Caki2 (cell line): ENCODE measurements at places on chromosomes 16 and 17. TPM values are rescaled to one million over a fixed set of nuclear protein-coding genes. Genes with fewer than 3 reads are reported as not detected.

The CCL4L2 gene
- not detected in 2 replicates for total RNA-seq

The FKBP10 gene
- 315 and 351 TPM in 2 replicates for total RNA-seq

The NDRG4 gene
- 72.1 and 115 TPM in 2 replicates for total RNA-seq

The KRTAP1-5 gene
- not detected in 2 replicates for total RNA-seq

The ABHD15 gene
- 19.3 and 27.6 TPM in 2 replicates for total RNA-seq

The HYDIN gene
- total RNA-seq: 0.95 and 3.8 TPM in 2 replicates

The TOX3 gene
- 0.10 TPM in 1 of 2 replicates, not detected in the other for total RNA-seq

The ATP2A1 gene
- 0.12 and 0.71 TPM in 2 replicates for total RNA-seq

The EARS2 gene
- total RNA-seq: 32.9 and 108 TPM in 2 replicates

The ELMO3 gene
- total RNA-seq: 1.5 and 1.9 TPM in 2 replicates

The TPSG1 gene
- total RNA-seq: not detected in 2 replicates

The CTRB2 gene
- total RNA-seq: not detected in 2 replicates

The CHST5 gene
- not detected in 2 replicates for total RNA-seq

The KRT25 gene
- not detected in 2 replicates for total RNA-seq

The FADS6 gene
- not detected in 2 replicates for total RNA-seq

The UNK gene
- total RNA-seq: 34.4 and 37.1 TPM in 2 replicates

The RGS11 gene
- total RNA-seq: 1.1 and 3.6 TPM in 2 replicates

The HID1 gene
- total RNA-seq: 0.10 TPM in 1 of 2 replicates, not detected in the other

The TM4SF5 gene
- not detected in 2 replicates for total RNA-seq

The MFSD11 gene
- 8.5 and 19.0 TPM in 2 replicates for total RNA-seq

The PRAC2 gene
- not detected in 2 replicates for total RNA-seq

The SRL gene
- not detected in 2 replicates for total RNA-seq

The MYO1D gene
- 9.0 and 46.9 TPM in 2 replicates for total RNA-seq

The C16orf89 gene
- not detected in 2 replicates for total RNA-seq

The CUEDC1 gene
- 24.8 and 47.7 TPM in 2 replicates for total RNA-seq

The CD300LB gene
- not detected in 2 replicates for total RNA-seq

The PIPOX gene
- 1.6 and 10.5 TPM in 2 replicates for total RNA-seq

The BAIAP3 gene
- total RNA-seq: 4.5 TPM in 2 replicates

The PITPNM3 gene
- total RNA-seq: 0.20 and 2.2 TPM in 2 replicates

The CAPNS2 gene
- total RNA-seq: not detected in 2 replicates

The SLC5A2 gene
- total RNA-seq: not detected in 2 replicates

The NPIPA3 gene
- 0.74 TPM in 1 of 2 replicates, not detected in the other for total RNA-seq

The TAC4 gene
- not detected in 2 replicates for total RNA-seq

The CHRNE gene
- 0.09 and 0.64 TPM in 2 replicates for total RNA-seq

The GAST gene
- not detected in 2 replicates for total RNA-seq

The GPRC5C gene
- total RNA-seq: 328 and 424 TPM in 2 replicates

The DPEP3 gene
- not detected in 2 replicates for total RNA-seq

The RBBP6 gene
- total RNA-seq: 14.6 and 15.7 TPM in 2 replicates

The NGFR gene
- 0.91 and 5.1 TPM in 2 replicates for total RNA-seq

The STXBP4 gene
- 1.1 and 2.1 TPM in 2 replicates for total RNA-seq
